ENCODE measurements at places on chromosomes 13 and 19.

DNA sequence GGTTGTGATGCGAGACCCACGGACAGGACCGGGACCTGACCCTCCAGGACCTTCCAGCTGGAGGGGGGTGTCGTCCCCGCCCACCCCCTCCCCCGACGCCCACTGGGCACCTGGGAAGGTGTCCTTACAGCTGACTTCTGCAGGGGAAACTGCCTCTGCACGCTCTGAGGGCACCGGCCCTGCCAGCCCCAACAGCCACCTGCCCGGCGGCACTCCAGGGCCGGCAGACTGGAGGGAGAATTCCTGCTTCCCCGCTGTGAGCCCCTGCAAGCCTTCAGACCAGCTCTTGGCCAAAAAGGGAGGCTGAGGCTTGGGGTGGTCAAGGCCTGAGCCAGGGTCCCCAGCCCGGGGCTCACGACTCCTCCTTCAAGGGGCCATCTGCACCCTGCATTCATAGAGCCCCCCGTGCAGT is 1.2 kb downstream of the CNN2 start:
- no peak for DNase-seq

DNA sequence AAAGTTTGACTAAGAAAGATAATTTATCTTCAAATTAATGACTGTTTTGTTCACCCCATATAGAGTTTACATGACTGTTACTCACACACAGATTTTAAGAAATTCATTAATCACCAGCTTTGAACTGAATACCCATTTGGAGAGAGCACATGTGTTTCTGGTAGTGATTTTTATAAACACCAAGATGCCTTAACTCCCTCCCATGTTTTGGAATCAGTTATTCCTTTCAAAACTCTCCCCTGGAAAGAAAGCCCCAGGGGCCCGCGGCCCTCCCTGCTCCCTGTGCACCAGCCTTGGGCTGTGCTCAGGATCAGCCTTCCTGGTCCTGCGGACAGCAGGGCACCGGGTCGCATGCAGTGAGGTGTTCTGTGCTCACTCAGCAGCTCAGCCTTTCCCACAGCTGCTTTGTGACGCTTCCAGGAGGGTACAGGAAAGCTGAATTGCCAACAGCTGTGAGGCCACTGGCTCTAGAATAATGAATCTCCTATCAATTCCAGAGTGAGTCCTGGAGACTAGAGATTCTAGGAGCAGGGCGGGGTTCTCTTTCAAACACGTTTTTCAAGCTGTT is 483.2 kb downstream of the EFNB2 start:
- DNase-seq = no peak

GRCh38 chr13:111429064-111429558 is 108.7 kb downstream of the TEX29 start:
- DNase-seq = peak; percentile 57

DNA sequence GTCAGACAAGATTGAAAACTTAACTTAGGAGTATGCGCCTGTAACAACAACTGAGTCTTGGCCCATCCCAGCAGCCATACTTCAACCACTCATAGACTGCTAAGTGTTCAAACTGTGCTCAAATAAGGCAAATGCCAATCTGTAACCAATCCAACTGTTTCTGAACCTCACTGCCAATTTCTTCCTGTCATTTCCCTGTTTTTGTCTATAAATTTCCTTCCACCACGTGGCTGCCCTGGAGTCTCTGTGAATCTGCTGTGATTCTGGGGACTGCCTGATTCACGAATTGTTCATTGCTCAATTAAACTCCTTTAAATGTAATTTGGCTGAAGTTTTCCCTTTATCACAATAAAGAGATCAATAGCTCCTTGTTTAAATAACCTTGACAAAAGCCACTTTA is 50.8 kb upstream of the FREM2 start:
- DNase-seq = no peak

- no peak for DNase-seq
Observed at GRCh38 chr19:13840305-13841085, 36.4 kb upstream of the NANOS3 start.

DNA sequence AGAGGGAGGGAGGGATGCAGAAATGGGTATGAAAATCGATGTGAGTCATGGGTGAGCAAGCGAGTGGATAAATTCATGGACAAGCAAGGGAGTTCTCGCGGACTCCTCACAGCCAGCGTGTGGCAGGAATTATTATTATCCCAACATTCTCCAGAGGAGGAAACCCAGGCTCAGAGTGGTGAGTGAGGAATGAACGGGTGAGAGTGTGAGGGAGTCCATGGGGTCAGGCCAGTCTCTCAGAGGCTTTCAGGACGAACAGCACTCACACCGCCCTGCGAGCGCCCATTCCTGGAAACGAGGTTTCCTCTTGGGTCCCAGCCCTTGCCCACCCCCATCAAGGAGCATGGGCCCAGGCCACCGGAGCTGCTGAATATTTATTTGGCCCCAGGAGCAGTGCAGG is 6.3 kb upstream of the DNAAF3 start:
- no peak for DNase-seq
